T-helper 22 cell (primary cell): ENCODE measurements at places on chromosomes 11 and 22.
A peak's percentile ranks its signal among the peaks of the same experiment; 100 is the strongest.

GRCh38 chr22:23485490-23485889, 94.6 kb downstream of the IGLL1 start:
- DNase-seq = no peak

DNA sequence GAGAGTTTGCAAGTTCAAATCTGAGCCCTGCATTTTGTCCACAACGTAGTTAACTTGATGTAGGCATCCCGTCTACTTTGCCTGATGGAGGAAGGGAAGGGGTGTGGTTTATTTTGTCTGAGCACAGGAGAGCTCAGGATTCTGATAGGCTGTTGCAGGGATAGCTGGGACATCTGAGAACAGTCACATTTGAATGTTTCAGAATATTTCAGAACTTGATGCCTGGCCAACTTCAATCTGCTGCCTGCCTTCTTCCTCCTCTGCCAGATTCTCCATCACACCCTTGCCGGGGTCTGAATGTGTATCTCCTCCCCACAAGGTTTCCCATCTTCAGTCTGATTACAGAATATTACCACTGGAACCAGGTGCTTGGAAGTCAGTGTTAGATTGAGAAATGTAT, 51.6 kb downstream of the NTM start:
- no peak for DNase-seq

DNA sequence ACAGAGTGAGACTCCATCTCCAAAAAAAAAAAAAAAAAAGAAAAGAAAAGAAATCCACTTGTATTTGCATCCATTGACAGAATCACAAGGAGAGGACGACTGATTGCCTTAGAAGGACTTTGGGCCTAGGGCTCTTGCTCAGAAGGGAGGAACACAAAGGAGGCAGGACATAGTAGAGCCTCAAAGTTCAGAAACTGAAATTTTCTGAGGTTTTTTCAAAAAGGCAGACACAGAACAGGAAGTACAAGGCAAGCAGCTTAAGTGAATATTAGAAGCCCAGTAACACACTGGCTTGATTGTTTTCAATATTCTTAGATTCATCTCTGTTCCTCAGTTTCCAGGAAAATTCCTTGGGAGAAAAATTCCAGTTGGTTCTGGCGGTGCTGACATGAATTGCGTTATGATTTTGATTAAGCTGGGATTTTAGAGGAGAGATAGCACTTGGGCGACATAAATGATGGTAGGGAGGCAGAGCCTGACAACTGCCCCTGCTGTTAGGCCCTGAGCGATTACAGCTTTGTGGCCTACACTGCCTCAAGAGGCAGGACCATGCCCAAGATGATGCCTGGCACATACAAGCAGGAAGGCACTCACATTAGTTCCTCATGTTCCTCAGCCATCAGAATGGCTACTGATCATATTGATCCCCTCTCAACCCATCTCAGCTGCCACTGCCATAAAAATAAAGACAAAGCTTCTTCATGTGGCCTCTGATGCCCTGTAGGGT, 15.3 kb downstream of the CLPB start:
- no peak for DNase-seq

GRCh38 chr22:38755911-38756532, at the start of gene SUN2:
TSS of gene SUN2 (minus strand) at chr22:38755998. CDS start at chr22:38752628, 3,370 bp downstream.
- DNase-seq = peak; percentile 89

DNA sequence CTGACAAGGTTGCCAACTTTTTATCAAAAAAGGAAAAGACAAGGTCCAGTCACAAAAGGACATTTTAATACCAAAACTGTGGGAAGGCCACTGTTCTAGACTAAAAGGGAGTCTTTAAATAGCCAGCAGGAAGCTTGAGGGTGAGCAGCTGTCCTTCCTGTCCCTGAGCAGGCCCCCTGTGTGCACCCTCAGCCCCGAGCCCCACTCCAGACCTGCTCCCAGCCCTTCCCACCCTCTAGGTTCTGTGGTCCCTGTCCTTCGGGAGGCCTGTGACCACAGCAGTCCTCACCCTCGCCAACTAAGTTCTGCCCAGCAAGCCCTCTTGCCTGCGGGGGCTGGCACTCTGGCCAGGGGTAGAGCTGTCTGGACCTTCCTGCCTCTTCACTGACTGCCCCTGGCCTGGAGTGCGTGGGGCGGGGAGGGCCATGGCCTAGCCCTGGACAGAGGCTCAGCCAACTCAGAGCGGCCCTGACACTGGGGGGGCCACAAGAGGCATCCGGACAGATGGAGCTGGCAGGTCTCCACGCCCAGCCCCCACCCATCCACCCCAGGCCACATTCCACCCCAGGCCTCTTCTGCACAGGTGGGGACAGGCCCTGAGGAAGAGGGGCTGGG, 1.6 kb upstream of the PLXNB2 start:
- DNase-seq = no peak

- no peak for DNase-seq
Measured at GRCh38 chr11:22584976-22585375, 40.6 kb downstream of the FANCF start.

DNA sequence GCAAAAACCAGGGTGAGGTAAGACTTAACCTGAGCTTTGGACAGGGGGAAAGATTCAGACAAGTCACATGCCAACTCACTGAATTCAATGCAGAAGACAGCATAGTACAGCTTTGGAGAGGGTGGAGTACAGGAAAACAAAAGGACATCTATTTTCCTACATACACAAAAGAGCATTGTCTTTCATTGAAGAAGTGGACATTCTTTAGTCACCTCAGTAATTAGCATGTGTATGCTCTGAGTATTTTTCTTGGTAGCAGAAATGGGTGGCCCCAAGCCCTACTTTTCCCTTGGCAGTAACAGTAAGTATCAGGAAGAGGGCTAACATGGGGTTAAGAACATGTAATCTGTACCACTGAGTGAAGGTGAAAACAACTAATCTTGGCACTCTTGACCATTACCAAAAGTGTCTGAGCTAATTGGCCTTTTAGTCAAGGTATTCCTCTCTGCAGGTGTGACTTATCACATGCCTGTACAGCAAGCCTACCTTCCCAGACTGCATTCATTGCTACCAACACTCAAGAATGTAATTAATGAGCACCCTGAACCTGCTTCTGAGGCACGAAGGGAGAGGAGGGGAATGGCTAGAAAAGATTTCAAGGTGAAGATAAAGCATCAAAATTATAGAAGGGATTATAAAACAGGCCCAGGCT, 33.9 kb downstream of the SYTL2 start:
- DNase-seq = no peak

- no peak for DNase-seq
Measured at GRCh38 chr11:69044111-69045013, 4.4 kb upstream of the TPCN2 start.

- DNase-seq = no peak
Measured at GRCh38 chr11:117315285-117316196, 515 bp downstream of the BACE1 start.

- DNase-seq = no peak
Measured at GRCh38 chr11:1276041-1276790, 33.2 kb downstream of the TOLLIP start.

GRCh38 chr22:50683994-50684371, 11.4 kb downstream of the SHANK3 start:
- no peak for DNase-seq

DNA sequence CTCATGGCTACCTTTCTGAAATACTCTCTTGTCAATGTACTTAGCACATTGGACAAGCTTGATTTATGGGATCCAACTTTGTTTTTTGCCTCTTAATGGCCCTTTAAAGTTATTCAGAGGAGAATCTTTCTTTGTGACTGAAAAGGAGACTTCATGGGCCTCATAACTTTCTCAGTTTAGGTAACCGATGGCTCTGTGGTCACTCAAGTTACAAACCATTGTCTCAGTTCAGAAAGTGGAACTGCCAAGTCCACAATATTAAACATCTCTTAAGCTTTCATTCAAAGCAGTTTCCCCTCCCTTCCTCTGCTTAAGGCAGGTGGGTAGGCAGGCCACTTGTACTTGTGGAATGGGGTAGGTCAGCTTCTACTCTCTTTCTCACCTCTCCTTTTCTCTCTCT, 12.3 kb upstream of the ARL14EP start:
- no peak for DNase-seq

GRCh38 chr11:63896071-63896470, 20.9 kb downstream of the RCOR2 start:
- no peak for DNase-seq

GRCh38 chr11:1494650-1495049, 8.1 kb upstream of the MOB2 start:
- DNase-seq = no peak

- no peak for DNase-seq
Measured at GRCh38 chr22:49257551-49257961, 570.1 kb downstream of the BRD1 start.

GRCh38 chr11:69425895-69426544, 55.4 kb upstream of the LINC01488 start:
- no peak for DNase-seq

GRCh38 chr11:72583177-72583553, 91.1 kb downstream of the PDE2A start:
- no peak for DNase-seq

- no peak for DNase-seq
Measured at GRCh38 chr11:134530636-134531326, 118.7 kb upstream of the B3GAT1 start.

GRCh38 chr11:33941637-33942160, 49.8 kb upstream of the LMO2 start:
- DNase-seq = no peak

GRCh38 chr11:86150847-86151173, 81.9 kb upstream of the PICALM start:
- no peak for DNase-seq

GRCh38 chr22:44338906-44339305, 26.2 kb upstream of the SHISAL1 start:
- DNase-seq = no peak

DNA sequence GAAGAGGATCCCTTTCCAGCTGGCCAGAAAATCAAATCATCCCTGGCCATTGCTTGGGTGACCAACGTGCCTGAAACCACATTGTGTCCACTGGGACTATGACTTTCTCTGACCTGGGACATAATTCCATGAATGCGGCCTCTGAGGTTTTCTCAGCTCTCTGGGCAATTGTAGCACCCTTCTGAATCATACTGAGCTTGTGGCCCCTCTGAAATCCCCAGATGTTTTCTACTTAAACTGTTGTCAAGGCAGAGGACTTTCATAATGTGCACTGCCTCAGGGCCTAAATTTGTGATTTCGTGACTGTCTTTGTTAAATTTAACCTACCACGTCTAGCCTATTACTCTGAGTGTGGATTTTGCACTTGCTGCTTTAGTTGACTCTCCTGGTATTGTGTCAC, 321.1 kb upstream of the PLET1 start:
- DNase-seq = no peak

DNA sequence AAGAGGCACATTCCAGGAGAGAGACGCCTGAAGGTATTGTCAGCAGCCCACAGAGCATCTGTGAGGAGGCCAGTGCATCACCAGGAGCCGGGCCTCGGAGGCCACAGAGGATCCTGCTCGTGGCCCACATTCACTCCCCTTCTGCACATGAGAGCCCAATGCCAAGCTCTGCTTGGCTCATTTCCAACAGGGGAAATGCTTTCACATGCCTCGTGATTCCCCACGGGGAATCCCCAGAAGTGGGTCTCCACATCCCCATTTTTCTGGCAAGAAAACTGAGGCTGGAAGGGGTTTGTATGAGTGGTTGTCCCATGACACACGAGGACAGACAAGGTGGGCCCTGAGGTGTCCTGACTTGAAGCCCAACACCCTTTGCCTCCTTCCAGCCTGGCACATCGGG, 34.4 kb downstream of the TP53I11 start:
- no peak for DNase-seq

DNA sequence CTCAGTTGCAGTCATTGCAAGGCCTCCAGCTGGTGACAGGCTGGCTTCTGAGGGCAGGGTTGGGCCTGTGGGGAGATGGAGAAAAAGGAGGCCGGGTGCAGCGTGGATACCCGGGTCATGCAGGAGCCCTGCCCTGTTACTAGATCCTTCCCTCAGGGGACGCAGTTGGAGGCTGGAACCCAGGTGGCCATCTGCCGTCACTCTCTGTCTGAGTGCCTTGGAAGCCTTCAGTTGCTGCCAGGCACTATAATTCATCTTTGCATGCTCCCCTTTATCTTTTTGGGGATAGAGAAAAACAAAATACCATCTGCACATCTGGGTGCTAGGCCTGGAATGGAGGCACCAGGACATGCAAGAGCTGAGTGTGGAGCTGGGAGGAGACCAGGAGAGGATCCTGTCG, 82.7 kb downstream of the TP53I11 start:
- no peak for DNase-seq

DNA sequence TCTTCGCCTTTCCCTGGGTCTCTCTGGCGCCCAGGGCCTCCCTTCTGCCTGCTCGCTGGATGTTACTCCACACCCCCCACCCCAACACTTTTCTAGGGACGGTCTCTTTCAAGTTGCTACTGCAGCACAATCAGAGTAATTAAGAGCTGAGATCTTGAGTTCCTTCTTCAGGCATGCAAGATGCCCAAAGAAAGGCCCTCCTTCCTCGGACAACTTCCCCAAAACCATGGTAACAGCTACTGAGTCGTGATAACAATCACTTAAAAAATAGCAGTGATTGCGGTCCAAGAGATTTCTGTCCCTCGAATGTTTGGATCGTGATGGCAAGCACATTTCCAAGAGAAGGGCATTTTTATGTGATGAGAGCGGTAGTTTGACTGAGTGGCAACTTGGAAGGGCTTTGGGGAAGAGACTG, 638 bp upstream of the TENM4 start:
- no peak for DNase-seq

- no peak for DNase-seq
Measured at GRCh38 chr11:17171343-17171742, 36.4 kb downstream of the PIK3C2A start.

DNA sequence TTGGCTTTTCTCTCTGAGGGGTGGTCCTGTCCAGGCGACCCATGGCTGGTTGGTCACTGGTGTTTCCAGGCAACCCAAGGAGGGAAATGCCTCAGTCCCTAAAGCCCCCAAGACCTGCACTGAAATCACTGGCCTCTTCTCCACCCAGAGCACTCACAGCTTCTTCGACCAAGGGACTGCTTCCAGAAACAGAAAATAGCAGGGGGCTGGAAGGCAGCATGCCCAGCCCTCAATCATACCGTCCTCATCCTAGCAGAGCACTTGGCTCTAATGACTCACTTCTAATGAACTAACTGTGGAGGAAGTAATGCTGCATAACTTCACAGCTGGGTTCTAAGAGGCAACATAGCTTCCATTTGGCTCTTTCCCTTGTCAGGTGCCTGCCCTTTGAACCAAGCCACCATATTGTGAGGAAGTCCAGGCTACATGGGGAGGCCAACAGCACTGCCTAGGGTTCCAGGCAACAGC, 27.6 kb downstream of the DKK3 start:
- DNase-seq = no peak

DNA sequence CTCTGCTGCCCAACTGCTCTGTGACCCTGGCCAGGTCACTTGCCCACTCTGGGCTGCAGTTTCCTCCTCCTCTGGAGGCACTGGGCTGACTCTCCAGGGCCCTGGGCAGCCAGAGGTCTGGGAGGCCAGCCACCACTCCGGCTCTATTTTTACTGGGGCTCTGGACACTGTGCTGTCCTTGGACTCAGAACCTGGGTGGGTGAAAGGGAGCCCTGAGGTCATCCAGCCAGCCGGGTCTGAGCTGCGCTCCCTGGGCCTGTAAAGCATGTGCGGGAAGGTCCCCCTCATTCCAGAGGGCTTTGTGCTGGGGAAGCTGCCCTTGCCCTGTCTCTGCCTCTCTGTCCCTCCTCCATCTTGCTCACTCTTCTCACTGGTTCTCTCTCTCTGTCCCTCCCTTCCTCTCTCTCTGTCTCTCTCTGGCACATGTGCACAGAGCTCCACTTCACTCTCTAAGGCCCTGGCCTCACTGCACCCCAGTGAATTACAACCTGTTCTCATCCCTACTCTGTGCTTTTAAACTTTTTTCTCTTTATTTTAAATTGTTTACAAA, 24.6 kb downstream of the MB start:
- no peak for DNase-seq
